HTR-8/SVneo (cell line): ENCODE measurements at places on chromosomes 7 and 10.

DNA sequence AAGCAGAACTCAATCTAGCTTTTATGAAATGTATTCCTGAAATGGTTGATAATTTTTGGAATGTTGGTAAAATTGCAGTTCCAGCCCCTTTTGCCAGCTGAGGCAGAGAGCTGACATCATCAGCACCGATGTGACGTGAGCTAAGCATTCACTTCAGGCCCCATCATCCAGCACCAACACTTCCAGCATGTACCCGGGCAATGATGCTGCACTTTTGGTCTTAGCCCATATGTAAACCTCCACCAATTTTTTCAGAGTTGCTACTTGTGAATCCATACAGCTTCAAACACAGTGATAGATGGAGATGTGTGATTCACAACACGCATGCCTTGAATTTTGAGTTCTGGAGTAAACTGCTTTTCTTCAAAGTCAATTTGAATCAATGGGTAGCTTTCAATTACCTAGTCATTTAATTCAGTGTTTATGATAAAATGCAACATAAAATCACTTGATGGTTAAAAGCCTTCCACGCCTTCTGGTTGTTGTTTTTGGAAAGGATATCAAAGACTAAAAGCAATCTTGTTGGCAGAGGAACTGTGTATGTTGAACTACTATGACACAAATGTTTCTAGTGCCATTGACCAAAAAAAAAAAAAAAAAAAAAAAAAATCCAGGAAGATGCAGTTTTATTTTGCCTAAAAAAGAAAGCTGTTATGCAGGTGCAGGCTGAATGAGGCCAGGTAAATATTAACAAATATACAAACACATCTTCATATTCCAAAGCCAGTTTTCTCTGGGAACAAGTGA, 73.9 kb downstream of the NRP1 start:
- no peak for DNase-seq

GRCh38 chr7:41478187-41478586, 224.7 kb downstream of the INHBA start:
- DNase-seq, result no peak

GRCh38 chr10:50393784-50394467, 142.6 kb upstream of the ASAH2 start:
- DNase-seq, result no peak

GRCh38 chr10:132500781-132501415, 36.7 kb upstream of the INPP5A start:
- no peak for DNase-seq

GRCh38 chr7:85695533-85695932, 508.7 kb upstream of the SEMA3D start:
- DNase-seq, result peak; percentile 9
